ENCODE measurements at places on chromosomes 12 and 14.

DNA sequence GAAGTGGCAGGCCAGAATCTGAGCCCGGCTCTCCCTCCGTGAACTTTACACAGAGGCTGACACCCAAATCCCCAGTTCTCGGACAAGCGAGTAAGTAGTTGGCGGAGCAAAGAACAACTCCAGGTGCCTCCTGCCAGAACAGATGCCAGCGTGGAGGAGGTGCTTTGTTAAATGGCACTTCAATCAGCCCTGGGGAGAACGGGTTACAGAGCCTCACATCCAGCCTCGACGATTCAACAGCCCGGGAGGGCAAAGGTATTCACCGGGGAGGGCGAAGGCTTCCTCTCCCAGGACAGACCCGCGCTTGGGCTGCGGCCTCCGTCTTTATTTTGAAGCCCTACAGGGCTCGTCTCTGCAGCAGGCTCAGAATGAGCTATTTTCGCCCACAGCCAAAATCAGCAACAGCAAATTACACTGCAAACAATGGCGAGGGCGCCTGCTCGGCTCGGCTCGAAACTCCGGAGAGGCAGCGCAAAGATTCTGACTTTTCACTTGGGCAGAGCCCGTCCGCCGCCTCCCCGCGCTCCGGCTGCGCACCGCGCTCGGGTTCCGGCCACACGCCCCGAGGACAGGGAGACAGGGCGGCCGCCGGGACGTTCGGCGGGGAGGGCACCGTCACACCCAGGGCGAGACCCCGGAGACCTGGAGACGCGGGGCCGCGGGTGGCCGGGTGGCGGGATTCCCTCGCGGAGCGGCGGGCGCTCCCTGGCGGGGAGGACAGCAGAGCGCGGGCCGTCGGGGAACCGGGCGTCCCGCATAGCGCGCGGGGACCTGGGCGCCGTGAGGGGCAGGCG lies 811 bp downstream of the TMCC3 start:
- no peak for DNase-seq

- no peak for DNase-seq
Observed at GRCh38 chr12:44703182-44703910, 172.8 kb downstream of the NELL2 start.

GRCh38 chr12:76374386-76375020 lies 26.3 kb upstream of the BBS10 start:
- no peak for DNase-seq

DNA sequence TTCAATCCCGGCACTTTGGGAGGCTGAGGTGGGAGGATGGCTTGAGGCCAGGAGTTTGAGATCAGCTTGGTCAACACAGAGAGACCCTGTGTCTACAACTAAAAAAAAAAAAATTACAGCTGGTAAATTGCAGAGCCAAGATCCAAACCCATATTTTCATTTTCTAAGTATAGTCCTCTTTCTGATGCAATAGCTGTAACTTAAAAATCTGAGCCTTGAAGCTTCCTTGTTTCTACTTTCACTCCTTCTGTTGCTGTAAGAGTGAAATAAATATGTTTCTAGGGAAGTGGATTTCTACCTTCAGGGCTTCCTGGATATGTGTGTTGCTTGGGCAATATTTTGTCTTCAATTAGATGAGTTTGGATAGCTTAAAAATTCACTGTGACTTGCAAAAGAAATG lies 42.0 kb upstream of the PRICKLE1 start:
- DNase-seq, result no peak

DNA sequence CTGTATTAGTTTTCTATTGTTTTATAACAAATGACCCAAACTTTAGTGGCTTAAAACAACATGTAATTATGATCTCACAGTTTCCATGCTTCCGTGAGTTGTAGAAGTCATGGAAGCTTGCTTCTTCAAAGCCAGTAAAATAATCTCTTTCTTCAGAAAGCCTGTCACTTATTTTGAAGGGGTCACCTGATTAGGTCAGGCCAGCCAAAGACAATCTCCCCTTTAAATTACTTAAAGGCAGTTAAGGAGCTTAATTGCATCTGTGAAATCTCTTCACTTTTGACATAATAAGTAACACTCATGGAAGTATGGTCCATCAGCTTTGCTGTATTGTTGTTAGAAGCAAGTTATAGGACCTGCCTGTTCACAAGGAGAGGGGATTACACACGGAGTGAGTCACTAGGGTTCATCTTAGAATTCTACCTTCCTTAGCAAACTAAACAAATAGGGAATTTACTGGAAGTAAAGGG lies 89.8 kb downstream of the FAR2 start:
- no peak for DNase-seq

Data from activated CD4-positive, CD25-positive, alpha-beta regulatory T cell (primary cell).